ENCODE measurements at places on chromosomes 2 and 18.

- no peak for DNase-seq
These were observed 171.2 kb downstream of the TCF4 start for GRCh38 chr18:55416791-55417190.

DNA sequence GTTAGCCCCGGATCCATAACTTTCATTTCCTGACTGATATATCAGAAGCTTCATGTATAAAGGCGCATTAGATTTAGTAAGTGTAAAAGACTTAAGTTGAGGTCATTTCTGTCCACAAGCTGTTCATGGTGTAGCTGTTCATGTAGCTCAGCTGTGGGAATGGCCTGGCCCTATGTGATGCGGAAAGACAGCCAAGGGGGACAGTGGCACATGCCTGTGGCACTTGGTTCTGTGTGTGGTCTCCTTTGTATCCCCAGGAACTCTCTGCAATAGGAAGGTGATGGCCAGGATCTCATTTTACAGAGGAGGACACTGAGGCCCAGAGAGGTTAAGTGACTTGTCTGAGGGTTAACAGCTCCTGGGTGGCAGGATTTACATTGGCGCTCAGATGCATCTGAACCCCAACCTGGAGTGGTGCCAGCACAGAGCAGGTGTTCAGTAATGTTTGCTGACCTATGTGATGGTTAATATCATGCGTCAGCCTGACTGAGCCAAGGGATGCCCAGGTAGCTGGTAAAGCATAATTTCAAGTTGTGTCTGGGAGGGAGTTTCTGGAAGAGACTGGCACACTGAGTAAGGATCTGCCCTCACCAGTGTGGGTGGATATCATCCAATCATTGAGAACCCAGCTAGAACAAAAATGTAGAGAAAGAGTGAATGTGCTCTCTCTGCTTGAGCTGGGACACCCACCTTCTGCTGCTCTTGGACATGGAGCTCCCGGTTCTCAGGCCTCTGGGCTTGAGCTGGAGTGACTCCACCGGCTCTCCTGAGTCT lies 25.4 kb downstream of the HPCAL1 start:
- DNase-seq, result no peak

- no peak for DNase-seq
These were observed 85.7 kb downstream of the ACTR2 start for GRCh38 chr2:65313126-65313953.

DNA sequence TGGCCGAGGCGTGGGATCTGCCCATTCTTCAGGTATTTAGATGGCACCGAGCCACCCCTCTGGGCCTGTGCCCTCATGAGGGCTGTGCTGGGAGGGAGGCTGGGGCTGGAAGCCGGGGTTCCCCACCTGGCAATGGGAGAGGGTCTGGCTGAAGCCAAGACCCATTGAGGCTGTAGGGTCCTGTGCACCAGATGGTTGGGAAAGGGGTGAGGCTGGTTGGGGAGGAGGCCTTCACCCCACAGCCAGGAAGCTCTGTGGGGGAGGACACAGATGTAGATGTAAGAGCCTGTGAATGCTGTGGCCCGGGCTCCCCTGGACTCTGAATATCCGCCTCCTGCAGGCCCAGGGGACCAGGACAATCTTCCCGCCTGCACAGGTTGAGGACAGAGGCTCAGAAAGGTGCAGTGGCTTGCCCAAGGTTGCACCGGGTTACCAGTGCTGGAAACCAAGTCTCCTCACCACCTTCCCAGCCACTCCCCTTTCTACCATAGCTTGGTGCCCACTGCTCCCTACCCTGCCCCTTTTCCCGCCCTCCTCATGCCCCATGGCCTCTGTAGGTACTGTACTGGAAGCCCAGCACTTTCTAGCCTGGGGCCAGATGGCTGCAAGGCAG lies 49.7 kb downstream of the PDCL3 start:
- no peak for DNase-seq

- no peak for DNase-seq
These were observed 54.8 kb downstream of the CDH20 start for GRCh38 chr18:61388010-61388409.

- DNase-seq, result no peak
These were observed 68.5 kb downstream of the EPB41L3 start for GRCh38 chr18:5475267-5475666.

- DNase-seq, result no peak
These were observed 159.7 kb downstream of the SOCS6 start for GRCh38 chr18:70448588-70448987.

DNA sequence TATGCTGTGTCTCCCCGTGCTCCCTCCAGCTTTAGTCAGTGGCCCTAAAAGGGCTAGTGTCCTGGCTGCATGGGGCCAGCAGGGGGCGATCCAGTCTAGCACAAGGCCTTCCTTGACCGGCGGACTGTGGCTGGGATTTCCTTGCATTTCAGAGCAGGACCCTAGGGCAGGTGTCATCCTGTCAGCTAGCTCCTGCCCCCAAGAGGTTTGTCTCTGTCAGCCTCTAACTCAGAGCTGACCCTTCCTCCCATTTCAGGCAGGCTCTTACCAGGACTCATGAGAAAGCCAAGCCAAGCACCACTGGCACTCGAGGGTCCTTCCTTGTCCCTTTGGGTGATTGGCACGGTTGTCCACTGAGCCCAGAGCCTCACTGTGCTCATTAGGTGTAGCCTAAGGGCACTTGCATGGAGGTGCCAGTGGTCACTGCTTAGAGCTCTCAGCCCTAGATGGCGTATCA lies 140.3 kb downstream of the RPIA start:
- no peak for DNase-seq

GRCh38 chr2:190674966-190675650 lies 26.2 kb downstream of the NAB1 start:
- no peak for DNase-seq

DNA sequence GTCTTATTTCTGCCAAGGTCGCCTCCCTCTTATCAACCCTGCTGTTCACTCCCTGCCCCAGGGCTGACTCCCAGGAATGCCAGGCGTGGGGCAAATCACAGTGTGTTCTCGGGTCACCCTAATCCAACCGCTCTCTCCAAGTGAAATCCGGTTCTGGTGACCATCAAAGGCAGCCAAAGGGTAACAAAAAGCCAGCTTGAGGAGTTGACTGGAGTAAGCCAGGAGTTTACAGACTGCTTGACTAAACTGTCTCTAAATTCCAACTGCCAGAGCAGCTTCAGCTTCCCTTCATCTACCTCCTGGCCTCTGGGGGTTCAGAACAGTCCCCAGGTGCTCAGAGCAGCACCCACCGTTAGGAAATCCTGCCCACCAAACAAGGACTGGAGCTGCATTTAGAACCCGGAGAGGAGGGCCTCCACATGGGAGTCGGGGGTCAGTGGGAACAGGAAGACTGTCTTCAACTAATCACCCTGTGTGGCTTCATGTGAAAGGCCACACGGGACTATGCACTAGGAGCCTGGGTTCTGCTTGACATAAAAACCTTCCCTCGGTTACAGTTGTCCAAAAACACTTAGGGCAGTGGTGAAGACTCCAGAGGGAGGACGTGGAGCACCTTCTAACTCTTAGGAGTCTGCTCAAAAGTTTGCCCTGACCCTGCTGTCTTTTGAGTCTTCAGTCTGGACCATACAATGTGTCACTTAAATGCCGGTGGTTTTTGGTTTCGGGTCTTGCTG lies 24.2 kb upstream of the MCFD2 start:
- DNase-seq, result no peak

- no peak for DNase-seq
These were observed 284.1 kb downstream of the IRS1 start for GRCh38 chr2:226515344-226516055.
